Heart right ventricle (tissue), 16 donors: ENCODE measurements at places on chromosomes 2 and 18.

GRCh38 chr2:168138374-168138773, 109.0 kb downstream of the STK39 start:
- DNase-seq = peak; percentile 31

DNA sequence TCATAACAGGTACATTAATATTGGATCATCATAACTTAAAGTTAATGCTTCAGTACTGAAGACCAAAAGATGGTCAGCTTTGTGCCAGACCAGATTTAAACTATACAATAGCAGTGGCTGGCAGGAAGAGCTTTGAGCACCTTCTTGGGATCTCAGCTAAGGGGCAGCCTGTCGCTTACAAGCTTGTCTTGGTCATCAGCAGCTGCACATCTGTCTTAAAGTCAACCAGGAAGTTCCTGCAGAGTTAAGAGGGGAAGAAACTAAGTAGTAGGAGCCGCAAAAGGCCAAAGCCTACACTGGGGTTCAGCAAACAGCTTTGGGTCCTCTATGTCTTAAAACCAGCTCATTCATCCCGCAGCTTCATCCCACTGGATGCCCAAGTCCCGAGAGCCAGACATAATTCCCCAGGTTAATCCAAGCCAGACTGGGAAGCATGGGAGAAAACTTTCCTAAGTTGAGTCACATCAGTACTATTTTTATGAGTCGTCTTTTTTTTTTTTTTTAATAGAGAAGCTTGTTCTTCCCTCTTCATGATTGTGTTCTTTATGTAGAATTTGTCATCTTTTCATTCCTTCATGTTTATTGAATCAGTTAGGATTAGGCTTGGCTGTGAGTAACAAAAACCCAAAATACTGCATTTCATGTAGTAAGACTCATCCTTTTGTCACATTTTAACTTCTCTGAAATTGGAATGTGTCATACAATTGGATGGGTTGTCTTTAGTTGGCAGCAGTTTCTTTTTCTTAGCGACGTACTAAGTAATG, 59.3 kb downstream of the SERTAD2 start:
- no peak for DNase-seq

DNA sequence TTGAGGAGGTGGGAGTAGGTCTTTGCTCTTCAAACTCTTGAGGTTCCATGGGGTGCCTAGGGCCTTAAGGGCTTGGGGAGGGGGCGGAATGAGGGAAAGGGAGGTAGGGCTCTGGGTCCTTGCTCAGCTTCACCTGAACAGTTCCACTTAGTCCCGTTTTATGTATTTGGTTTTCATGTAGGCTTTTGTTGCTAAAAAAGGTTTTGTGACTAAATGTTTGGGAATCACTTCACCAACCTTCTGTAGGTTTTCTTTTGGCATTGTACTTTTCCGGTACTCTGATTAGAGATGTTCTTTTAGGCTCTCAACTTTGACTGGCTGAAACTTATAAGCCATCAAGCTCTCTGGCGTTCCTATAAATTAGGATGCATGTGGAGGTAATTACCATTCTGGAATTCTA, 108.1 kb downstream of the MYCN start:
- no peak for DNase-seq

DNA sequence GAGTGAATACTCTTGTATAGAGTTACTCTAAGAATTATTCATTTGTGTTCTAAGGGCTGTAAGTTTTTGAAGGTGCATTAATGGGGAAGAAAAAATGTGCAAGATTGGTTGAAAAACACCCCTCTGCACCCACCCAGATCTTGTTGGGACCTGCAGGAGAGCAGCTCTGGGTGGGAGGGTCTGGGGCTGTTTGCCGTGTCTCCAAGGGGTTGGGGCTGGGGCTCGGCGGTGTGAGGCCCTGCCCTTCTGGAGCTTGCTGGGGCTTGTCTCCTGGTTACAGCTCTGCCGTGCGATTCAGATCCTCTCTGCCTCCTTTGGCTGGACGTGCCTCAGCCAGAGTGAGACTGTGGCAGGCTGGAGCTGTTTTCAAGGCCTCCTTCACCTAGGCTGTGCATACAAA, 26.1 kb downstream of the IGFBP2 start:
- no peak for DNase-seq

DNA sequence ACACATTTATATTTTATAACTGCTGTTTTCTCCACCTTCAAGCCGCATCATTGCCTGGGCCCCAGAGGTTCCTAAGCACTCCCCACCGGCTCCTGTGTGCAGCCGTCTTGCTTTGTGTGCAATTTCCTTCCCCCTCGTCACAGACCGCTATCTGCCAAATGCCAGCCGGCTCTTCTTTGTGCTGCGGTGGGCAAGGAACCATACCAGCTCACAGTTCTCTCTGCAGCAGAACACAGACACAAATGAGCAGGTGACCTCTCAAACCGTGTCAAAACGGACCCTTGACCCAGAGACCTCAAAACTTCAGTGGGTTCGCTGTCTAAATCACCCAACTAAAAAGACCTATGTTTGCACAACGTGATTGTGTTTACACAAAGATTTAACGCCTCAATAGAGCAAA, 58.2 kb downstream of the KLF7 start:
- DNase-seq = no peak

- DNase-seq = no peak
Measured at GRCh38 chr2:69380072-69380917, 6.7 kb downstream of the GFPT1 start.

GRCh38 chr2:48279344-48280090, 250.4 kb upstream of the STON1 start:
- DNase-seq = no peak

DNA sequence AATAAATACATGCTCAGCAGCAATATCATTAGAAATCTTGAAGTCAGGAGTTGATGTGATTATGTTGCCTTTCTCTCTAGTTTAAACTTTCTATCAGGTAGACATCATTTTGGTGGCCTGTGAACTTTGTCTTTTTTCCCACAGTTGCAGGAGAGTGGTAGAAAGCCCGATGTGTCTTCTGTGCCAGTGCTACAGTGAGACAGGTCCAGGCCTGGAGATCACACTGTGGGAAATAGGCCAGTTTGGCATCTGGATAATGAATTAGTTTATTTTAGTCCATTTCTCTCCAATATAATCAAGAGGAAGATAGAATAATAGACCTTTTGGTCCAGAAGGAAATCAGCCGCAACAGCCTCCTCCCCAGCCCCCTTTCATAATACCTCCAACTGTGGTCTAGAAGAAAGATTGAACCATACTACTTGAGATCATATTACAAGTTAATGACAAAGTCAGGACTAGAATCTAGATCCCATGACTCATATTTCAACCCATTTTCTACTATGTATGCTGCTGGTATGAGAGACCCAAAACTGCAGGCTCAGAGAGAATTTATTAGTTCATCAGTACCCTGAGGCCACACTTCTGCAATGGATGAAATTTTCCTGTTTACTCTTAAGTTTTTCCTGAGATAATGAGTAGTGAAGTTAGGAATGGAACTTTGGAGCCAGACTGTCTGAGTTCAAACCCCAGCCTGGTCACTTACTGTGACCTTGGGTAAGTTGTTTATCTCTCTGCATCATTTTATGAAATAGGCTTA, 20.6 kb downstream of the KCMF1 start:
- DNase-seq = no peak

- no peak for DNase-seq
Measured at GRCh38 chr2:23926290-23926749, 603 bp downstream of the ATAD2B start.

- DNase-seq = peak; percentile 5
Measured at GRCh38 chr2:225400060-225400511, 576 bp downstream of the NYAP2 start.

- DNase-seq = no peak
Measured at GRCh38 chr2:132479155-132479554, 62.5 kb downstream of the GPR39 start.

DNA sequence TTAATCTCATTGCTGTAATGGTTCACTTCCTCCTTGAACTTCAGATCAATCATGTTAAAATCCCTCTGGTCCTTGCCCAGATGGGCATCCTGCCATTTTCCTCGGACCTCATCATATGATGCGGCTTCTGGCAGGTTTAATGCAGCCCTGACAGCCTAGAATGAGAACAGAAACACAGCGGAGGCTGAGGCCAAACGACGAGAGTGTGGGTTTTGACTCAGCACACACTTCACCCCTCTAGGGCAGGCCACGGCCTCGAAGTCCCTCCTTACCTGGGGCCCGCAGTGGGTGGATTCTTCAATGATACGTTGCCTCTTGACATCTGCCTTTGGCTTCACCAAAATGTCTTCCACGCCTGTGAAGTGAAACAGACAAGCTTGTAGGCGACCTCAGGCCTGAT, 56.8 kb downstream of the POLR1A start:
- DNase-seq = no peak

DNA sequence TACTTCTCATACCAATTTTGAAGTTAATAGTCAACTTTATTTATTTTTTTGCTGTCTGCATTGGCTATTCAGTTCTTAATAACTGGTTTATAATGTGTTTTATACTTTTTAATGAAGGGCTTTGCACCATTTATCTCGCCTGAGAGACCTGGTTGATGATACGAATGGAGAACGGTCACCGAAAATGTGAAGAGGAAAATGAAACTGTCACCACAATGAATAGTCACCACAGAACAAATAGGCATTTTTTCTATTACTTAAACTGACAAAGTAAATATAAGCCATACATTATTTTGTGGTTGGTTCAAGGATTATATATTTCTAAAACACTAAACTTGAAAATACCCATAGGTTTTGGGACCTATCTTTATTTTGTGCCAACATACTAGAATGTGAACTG, 20.4 kb downstream of the C18orf54 start:
- DNase-seq = no peak

DNA sequence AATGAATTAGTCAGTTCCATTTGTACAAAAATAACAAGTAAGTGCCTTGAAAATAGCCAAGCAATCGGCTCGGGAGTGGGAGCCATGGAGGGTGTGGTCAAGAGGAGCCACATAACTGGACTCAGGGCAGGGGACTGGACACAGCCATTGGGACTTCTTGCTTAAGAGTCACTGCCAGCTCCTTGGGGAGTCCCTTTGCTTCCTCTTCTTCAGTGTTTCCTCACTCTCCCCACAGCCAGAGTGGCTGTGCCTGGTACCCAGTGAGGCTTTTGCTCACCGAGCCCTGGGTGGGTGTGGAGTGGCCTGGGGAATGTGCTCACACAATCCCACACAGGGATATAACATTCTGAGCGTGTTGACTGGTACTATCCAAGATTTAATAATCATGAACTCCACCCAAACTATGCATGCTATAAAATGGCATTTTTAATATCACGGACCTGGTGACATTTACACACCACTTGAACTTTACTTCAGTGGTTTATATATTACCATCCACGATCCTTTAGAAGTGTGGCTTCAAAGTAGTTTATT, 94.6 kb downstream of the PTGR3 start:
- DNase-seq = no peak

- no peak for DNase-seq
Measured at GRCh38 chr2:220365023-220365422, 737.6 kb downstream of the SLC4A3 start.

DNA sequence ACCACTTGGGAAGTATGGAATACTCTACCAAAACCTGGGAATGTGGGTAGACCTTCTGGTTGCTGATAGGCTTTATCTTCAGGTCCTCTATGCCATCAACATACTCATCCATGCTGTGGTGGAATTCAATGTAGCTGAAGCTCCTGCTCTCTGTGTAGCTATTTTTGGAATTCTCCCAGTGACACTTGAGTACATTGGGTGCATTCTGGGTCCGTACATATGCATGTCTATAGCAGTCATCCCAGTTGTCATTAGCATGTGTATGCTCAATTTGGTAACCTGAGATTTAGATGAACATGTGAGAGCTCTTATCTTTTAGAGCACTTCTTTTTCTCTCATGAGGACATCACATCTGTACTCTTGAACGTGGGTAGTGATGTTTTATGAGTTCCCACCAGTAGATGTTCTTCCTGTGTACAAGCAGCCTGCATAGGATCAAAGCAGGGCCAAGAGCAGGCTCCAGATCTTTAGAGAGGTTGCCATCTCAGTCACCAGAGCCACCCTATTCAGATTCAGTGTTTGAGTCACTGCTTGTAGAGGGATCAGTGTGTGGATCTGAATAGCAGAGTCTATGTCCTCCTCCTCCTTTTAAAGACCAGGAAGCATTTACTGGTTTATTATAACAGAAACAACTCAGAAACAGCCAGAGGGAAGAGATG, 65.9 kb downstream of the MGAT5 start:
- DNase-seq = no peak

GRCh38 chr2:63064197-63064596, 13.6 kb downstream of the OTX1 start:
- no peak for DNase-seq

DNA sequence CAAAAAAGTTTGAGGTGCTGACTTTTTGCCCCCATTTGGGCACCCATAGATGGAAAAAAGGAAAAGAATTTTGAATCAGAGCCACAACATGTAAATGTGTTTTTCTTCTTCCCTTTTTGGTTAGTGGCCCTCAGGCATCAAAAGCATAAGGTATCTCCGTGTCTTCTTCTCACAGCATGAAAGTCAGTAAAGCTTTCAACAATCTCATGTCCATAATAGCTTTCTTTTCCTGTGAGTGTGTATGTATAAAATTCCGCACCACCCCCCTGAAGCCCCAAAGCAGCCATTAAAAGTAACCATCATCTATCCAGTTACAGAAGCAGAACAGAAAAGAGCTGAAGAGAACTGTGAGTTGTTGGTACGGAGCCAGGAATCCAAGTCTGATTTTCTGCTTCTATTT, 1539.7 kb upstream of the ACVR2A start:
- DNase-seq = no peak

DNA sequence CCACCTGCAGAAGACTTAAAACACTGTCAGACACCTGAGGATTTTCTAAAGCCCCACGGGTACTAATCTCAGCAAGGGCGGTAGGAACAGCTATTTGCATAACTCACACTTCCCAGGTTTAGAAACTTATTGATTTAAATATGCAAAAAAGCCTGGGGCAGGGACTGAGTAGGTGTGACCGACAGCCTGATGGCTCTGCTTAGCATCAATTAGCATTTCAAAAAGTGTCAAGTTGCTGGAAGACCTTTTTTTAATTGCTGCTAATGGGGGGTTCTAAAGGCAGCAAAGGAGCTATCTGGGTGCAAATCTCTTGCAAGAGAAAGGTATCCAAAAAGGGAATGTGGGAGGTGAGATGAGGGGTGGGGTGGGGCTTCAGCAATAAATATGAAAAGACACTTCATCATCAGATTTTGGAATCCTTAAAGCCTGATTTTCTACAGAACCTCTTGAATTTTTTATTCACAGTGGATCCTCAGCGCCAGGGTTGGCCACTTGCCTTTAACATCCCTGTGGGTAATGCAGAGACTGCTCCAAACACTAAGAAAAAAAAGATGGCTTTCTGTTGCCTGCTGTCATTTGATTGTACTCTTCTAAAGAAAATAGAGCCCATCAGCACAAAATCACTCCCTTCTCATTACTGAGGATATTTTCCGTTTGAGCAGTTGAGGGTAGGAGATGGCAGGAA, 121.1 kb upstream of the RMP24 start:
- DNase-seq = no peak

DNA sequence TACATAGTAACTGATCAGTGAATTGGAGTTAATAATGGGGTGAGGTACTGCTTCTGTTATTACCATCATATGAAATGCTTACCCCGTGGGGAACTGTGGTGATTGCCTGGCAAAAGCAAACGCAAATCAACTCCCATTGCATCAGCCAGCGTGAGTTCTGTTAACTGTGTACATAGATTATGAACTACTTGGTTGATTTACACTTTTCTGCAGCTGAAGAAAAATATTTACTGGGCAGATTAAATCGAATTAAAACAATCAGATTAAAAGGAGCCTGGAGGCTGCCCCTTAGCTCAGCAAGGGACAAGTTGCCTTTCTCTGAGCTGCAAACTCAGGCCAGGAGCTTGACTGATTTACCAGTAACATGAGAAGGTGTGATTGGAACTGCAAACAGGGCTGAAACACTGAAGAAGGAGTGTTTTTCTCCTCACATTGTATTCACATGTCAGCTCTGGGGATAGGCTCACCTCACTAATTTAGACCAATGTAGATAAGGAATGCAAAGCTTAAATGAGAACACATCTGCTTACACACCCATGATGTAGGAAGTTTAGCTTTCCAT, 220.1 kb downstream of the OSR1 start:
- DNase-seq = no peak
